Kidney (tissue), 22 donors: ENCODE measurements at places on chromosomes 1 and 21. TPM values are rescaled to one million over a fixed set of nuclear protein-coding genes. Genes with fewer than 3 reads are reported as not detected.

DNA sequence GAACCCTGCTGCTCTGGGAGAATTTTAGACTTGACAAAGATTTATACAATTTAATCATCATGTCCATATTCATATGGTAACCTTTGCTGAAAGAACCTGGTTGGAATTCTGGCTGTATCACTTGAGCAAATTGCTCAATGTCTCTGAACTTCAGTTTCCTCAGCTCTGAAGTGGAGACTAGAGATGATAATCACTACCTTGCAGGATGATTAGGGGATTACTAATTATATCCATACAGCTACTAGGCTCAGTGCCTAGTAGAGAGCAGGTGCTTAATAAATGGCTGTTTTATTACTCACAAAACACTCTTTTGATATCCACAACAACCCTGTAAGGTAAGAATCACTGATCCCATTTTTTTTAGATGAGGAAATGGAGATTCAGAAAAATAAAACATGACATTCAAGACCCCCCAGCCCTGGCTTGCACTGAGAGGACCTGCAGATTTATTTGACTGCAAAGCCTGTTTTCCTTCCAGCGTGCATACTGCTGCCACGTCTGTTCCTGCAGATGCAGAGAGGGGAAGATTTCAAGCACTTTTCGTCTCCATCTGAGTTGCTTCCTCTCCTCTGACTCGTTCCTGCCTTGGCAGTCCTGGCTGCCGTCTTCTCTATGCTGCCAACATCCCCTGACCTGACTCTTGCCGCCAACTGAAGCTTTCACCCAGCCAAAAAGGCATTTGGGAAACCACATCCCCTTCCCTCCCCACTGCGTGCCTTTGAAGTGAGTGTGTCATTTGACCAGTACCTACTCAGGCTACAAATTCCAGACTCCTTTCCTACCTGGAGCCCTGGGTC is 203.0 kb downstream of the PLPP3 start:
- H3K4me3 ChIP-seq = no peak overlapping the region
- no peaks in the 10 kb centered on the region for H3K36me3 ChIP-seq
- H3K27ac ChIP-seq = no peak overlapping the region
- no peak for DNase-seq
- no peaks in the 10 kb centered on the region for H3K4me1 ChIP-seq

DNA sequence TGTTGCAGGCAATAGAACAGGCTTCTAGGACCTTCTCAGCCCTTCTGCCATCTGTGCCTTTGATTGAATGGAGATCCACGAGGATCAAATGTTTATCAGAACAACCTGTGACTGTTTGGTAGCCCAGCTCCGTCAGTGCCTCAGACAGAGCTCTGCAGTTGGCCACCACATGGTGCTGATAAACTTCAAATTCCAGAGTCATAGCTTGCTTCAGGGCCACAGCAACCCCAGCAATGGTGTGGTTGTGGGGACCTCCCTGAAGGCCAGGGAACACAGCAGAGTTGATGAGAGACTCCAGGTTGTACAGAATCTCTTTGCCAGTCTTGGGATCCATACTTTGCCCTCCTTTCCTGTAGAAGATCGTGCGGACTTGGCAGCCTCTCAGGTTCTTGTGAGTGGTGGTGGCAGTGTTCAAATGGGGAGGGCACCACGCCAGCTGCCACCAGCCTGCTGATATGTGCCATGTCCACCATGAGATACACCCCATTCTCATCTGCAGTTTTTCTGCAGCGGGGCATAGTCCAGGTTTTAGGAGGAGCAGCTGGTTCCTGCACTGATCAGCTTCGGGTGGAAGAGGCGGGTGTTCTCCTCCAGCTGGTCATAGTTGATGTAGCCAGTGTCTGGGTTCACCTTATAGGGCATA is 82.9 kb upstream of the ARTN start:
- no peaks in the 10 kb centered on the region for H3K27me3 ChIP-seq
- no peak overlapping the region for H3K27ac ChIP-seq
- H3K4me1 ChIP-seq = no peaks in the 10 kb centered on the region
- DNase-seq = no peak
- no peak overlapping the region for H3K4me3 ChIP-seq
- H3K36me3 ChIP-seq = no peaks in the 10 kb centered on the region

GRCh38 chr1:18332576-18332975 is 148.2 kb upstream of the KLHDC7A start:
- no peak overlapping the region for H3K27ac ChIP-seq
- no peaks in the 10 kb centered on the region for H3K4me1 ChIP-seq
- no peaks in the 10 kb centered on the region for H3K36me3 ChIP-seq
- H3K4me3 ChIP-seq = no peak overlapping the region
- no peak for DNase-seq

DNA sequence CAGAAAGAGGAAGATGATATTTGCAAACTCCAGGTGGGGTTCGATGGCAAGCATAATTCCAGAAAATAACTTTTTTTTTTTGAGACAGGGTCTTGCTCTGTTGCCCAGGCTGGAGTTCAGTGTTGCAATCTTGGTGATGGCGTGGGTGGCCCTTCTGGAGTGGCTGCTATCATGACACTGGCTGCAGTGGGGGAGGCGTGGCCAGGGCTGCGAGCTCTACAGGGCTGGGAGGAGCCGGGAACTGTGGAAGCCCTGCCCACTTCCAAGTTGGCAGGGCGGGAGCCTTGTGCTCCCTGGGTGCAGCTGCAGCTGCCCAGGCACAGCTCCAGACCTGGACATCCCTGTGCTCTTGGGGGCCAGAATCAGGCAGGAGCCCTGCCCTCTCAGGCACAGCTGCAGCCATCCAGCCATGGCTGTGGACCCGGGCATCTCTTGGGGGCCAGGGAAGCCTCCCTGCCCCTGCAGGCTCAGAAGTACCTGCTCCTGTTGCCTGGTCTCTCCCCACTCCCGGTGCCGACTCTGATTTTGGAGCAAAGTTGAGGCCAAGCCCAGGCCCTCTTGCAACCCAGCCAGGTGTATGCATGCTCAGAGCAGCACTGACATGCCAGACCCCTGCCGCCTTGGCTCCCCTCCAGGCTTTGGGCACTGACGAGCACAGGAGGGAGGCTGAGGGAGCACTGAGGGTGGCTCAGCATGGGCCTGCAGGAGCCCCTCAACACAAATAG is 7.2 kb upstream of the BCL10 start:
- H3K36me3 ChIP-seq = no peaks in the 10 kb centered on the region
- no peaks in the 10 kb centered on the region for H3K4me1 ChIP-seq
- H3K27me3 ChIP-seq = no peaks in the 10 kb centered on the region

KRTAP13-2 gene
- total RNA-seq = not detected

- H3K4me1 ChIP-seq = no peaks in the 10 kb centered on the region
- no peaks in the 10 kb centered on the region for H3K36me3 ChIP-seq
- H3K27ac ChIP-seq = no peak overlapping the region
- no peak overlapping the region for H3K4me3 ChIP-seq
- no peaks in the 10 kb centered on the region for H3K27me3 ChIP-seq
Observed at GRCh38 chr1:184302346-184302745, 84.5 kb upstream of the C1orf21 start.

GSTM1 gene
- not detected for total RNA-seq

DNA sequence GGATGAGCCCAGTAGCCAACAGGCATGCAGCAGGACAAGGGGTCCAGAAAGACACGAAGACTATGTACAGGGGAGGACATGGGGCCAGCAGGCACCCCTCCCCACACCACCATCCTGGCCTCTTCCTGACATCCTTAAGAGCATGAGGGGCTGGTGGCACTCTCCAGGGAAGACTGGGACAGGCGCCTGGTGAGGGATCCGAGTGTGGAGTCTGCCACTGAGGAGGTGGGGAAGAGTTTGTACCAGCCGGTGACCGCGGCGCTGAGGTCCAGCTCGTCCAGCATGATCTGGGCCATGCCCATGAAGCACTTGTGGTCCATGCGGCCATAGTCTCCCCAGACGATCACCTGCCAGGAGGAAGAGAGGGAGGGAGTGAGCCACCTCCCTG is 39.1 kb downstream of the RIMS3 start:
- peaks cover 4% of the 10 kb centered on the region for H3K4me1 ChIP-seq
- no peak for DNase-seq
- peaks cover 2% of the 10 kb centered on the region for H3K36me3 ChIP-seq

DNA sequence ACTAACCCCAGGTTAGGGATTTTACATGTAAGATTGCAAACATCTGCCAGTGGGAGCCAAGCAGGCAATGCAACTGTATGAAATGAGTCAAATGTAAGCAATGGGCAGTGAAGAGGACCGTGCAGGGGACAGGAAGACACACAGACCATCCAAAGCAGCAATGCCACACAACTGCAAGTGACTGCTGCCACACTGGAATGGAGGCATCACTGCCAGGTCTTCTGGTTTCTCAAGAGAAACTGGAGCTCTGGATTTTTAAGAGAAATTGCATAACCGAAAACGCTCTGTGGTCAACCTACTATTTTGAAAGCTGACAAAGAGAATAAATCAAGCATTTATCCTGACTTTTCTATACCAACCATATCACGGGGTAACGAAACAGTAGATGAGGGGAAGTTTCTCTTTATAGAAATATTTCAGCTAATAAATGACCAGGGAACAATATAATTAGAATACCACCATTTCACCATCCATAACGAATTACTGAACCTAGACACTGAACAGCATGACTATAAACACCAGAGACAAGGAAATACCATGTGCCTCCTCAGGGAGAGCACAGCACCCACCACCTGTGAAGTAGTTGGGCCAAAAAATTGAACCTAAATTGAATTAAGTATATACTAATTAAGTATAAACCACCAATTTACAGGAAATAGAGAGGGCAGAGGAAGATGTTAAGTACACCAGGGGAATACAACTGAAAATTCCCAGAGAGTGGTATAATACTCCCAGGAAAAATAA is 4.4 kb downstream of the AK2 start:
- H3K27me3 ChIP-seq = no peaks in the 10 kb centered on the region
- H3K4me1 ChIP-seq = peaks cover 56% of the 10 kb centered on the region
- H3K4me3 ChIP-seq = no peak overlapping the region
- no peak overlapping the region for H3K27ac ChIP-seq
- DNase-seq = no peak
- H3K36me3 ChIP-seq = no peaks in the 10 kb centered on the region

GRCh38 chr1:66951513-66951912 is 26.7 kb downstream of the MIER1 start:
- DNase-seq = no peak
- H3K27me3 ChIP-seq = no peaks in the 10 kb centered on the region
- no peak overlapping the region for H3K4me3 ChIP-seq
- H3K4me1 ChIP-seq = no peaks in the 10 kb centered on the region

GRCh38 chr1:229184066-229184465 is 86.8 kb upstream of the RAB4A start:
- H3K27me3 ChIP-seq = no peaks in the 10 kb centered on the region
- H3K27ac ChIP-seq = no peak overlapping the region
- no peaks in the 10 kb centered on the region for H3K36me3 ChIP-seq
- no peak overlapping the region for H3K4me3 ChIP-seq
- H3K4me1 ChIP-seq = no peaks in the 10 kb centered on the region

- H3K4me3 ChIP-seq = no peak overlapping the region
- H3K27ac ChIP-seq = no peak overlapping the region
- no peaks in the 10 kb centered on the region for H3K36me3 ChIP-seq
- no peak for DNase-seq
- peaks cover 6% of the 10 kb centered on the region for H3K4me1 ChIP-seq
Observed at GRCh38 chr1:167756730-167757405, 35.1 kb downstream of the MPZL1 start.
